Cardiac fibroblast (primary cell): ENCODE measurements at places on chromosomes 1 and 21.
A peak's percentile ranks its signal among the peaks of the same experiment; 100 is the strongest.

DNA sequence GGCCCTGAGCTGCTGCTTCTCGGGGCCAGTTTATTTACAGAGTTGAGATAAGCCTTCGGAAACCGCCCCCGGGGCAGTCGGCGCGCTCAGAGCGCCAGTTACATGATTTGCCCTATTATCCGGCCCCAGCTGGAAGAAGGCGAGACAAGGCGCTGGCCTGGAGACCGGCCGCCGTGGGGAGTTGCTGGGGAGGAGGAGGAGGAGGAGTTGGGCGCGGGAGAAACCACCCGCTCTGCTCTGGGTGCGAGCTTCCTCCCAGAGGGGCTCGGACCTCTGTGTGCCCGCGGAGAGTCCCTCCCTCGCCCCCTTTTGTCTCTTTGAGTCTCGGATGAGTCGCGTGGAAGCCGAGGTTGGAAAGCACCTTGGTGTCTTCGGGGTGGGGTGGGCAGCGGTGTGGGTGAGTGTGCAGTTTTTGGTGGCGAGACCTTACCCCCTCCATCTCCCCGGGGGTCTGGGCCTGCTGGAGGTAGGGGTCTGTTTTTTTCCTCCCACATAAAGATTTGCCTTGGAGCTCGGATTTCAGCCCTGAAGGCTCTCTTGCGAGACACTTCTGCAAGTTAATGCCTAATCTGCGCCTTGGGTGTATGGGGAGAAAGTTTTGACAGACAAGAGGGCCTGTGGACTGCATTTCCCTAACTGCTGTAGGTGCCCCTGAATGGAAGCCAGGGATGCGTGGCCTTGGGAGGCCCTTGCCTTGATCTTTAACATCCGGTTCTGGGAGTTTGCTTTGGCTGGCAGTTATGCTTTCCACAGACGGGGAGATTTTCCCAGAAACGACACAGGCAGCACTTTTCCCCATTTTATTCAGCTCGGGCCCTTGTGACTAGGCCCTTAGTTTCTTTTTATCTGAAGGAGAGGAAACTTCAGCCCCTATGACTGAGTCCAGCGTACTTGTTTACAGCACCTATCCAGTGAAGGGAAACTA is 80.0 kb downstream of the NDUFS5 start:
- DNase-seq: peak; percentile 72

DNA sequence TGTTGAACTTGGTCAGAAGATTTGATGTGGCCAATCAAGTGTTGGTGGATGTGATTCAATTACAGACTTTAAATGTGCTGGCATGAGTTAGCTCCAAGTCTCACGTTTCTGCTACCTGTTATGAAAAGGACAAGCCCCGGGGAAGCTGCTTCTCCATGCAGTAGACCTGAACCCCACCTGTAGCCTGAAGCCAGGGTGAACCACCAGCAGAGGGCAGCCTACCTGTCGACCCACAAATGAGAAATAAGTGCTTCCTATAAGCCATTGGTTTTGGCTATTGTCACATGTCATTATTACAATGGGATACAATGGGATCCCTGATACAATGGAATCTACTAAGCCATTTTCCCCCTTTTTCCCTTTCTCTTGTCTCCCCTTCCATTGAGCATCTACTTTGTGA is 230.2 kb downstream of the PRDM2 start:
- DNase-seq: peak; percentile 28

DNA sequence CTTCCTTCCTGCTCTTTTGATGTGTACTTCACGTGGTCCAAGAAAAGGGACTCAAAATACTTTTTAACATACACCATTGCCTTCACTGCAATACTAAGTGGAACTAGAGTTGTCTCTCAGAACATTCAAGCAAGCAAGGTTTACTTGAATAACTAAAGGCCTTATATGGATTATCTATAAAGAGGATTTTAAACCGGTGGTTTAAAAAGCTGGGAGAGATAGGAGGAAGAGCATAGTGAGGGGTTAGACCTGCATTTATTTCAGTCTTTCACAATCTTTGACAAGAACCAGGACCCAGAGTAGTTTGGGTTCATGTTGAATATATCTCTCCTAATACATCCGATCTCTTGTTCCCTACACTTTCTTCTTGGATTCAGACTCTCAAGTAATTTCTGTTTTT is 6.9 kb downstream of the S1PR1 start:
- no peak for DNase-seq

GRCh38 chr1:42767510-42768000 is 506 bp downstream of the C1orf50 start:
- peak; percentile 18 for DNase-seq

DNA sequence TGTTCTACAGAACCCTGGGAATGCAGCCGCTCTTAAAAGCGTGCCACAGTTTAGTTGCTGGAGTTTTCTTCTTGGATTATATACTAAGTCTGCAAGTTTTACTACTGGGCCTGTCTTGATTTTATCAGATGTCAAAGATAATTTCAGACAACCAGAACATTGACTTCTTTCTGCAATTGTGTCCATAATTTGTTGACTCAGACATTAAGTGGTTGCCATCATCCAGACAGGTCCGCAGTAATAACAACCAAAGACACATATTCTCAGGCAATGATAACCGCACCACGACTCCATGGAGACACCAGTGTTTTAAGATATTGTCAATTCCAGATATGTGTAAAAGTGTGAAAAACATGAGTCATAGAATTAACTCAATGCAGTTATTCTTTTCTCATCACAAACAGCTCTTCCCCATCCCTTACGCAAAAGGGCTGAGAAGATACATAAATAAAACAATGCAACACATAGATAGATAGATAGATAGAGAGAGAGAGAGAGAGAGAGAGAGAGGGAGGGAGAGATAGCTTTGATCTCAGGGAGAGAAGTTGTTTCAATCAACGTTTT is 90.4 kb upstream of the FMN2 start:
- DNase-seq: no peak

DNA sequence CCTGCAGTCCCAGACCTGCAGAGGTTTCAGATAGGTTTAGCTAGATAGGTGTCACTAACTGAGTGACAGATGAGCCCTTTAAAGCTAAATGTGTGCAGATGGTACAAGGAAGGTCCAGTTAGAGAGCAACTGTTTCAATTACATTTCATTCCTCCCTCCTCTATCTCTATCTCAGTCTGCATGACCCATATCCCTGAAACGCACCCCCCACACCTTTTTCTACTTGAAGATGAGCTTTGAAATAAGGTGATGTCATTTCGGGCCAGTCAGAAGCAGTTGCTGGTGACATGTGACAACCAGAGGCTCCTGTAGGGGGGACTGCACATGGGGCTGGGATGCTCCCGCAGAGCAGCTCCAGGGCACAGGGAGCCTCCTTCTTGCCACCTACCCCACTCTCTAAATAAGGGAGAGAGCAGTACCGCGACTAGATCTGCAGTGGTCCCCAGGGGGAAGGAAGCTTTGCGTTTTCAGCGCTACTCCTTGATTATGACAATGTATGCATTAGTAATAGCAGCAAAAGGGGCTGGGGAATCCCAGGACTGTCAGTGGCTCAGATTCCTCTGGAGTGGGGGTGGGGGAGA is 4.3 kb downstream of the ATP8B2 start:
- DNase-seq: no peak

GRCh38 chr1:230271300-230272035 is 154.7 kb downstream of the PGBD5 start:
- no peak for DNase-seq

- DNase-seq: peak; percentile 35
These were observed 10.1 kb upstream of the SERTAD4 start for GRCh38 chr1:210222340-210223006.

DNA sequence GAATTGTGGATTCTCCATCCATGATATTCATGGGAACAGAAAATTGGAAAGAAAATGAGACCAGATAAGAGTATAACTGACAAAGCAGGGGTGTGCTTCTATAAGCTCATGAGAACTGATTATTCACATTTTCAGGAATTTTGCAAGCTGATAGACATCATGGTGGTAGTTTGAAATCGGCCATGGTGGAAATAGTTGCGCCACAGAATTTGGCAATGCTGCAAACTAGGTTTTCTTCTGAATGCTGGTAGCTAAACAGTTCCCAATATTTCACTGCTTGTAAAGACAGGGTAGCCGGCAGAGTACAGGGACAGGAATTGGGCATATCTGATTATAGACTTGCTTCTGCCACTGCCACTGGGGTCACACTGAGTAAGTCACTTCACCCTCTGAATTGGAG is 151.1 kb downstream of the PLXNA2 start:
- no peak for DNase-seq

- DNase-seq: no peak
These were observed 101.2 kb downstream of the PRDM2 start for GRCh38 chr1:13801232-13801631.

DNA sequence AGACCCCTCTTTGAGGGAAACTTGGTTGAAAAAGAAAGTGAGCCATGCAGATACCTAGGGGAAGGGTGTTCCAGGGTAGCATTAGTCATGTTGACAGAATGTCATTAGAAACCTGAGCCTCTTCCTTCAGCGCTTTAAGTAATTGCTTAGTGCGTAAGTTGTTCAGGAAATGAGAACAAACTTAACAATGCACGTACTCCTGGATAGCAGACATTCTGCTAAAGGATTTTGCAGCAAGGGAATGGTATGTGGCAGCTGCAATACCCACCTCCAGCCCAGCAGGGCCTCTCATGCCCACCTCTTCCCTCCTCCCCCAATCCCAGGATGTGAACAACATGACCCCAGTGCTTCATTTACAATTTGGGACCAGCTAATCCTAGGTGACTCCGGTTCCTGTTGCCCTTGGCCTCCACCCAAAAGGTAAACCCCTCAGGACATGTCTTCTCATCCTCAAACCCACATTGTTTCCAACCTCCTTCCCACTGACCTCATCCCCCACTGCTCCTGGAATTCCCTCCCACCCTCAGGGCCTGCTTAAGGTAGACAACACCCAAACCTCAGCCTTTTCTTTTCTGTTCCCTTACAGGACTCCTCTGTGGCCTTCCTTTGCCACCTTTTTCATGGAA is 98.0 kb upstream of the BCAR3 start:
- peak; percentile 82 for DNase-seq

DNA sequence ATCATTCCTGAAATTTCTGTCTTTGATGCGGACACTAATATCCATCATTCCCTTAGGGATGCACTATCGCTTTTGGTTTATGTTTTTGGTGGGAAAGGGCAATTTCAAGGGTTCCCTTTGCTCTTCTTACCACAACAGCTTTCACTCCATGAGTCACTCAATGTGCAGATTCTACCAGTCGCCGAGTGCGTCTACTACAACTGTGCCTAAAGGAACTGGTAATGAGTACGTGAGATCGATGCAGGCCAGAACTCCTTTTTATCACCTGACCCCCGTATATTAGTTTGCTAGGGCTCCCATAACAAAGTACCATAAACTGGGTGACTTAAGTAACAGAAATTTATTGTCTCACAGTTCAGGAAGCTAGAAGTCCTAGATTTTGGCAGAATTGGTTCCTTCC is 27.5 kb upstream of the TMEM54 start:
- no peak for DNase-seq

- DNase-seq: no peak
These were observed 18.5 kb downstream of the CHAF1B start for GRCh38 chr21:36403713-36404112.

GRCh38 chr1:173362543-173362942 is 114.6 kb upstream of the PRDX6 start:
- DNase-seq: no peak

- DNase-seq: no peak
These were observed 5.6 kb downstream of the DNAI4 start for GRCh38 chr1:66919063-66919462.

DNA sequence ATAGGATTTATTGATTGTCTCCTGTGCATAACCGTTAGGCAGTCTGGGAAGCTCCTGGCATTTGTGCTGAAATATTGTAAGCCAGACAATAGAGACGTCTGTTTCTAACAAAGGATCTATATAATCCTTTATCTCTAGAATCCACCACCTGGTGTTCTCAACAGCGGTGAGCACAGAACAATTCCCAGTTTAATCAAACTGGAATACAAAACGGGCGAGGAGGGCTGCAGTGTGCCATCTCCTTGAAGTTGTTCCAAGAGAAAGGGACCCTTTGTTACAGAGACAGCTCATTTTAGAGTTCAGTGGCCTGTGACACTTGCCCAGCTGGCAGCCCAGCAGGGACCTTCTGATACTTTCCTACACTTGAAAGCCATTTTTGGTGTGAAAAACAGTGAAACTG is 162.8 kb upstream of the IVNS1ABP start:
- no peak for DNase-seq

DNA sequence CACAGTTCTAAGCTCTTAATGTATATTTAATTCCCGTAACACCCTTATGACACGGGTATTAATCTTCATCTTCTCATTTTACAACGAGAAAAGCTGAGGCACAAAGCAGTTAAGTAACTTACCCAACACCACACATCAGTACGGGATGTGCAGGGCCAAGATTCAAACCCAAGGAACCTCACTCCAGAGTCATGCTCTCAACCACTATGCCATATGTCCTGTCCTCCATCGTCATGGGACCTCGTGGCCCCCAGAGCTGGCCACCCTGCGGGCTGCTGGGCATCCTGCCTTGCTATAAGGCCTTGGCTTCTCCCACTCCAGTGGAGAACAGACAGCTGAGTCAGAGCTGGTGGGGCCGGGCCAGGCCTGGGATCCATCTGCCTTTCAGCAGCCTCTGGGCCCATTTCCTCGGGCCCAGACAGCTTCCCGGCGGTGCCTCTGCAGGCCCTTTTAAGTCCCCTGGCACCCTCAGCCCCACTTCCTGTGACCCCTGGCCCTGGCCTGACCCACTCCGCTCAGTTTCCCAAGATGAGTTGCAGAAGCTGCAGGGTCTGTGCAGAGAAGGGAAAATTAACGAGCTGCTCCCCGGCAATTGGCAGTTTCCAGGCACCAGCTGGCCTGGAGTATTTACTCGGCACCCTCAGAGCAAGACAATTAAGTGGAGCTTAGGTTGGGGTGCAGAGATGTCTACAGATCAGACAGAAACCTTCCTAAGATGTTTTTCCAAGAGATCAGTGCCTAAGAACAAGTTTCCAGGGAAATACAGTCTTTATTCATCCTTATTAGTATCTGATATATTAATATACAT is 98.2 kb downstream of the EPHB2 start:
- DNase-seq: peak; percentile 93

- DNase-seq: no peak
These were observed 122.4 kb downstream of the AKT3 start for GRCh38 chr1:243727503-243728203.

DNA sequence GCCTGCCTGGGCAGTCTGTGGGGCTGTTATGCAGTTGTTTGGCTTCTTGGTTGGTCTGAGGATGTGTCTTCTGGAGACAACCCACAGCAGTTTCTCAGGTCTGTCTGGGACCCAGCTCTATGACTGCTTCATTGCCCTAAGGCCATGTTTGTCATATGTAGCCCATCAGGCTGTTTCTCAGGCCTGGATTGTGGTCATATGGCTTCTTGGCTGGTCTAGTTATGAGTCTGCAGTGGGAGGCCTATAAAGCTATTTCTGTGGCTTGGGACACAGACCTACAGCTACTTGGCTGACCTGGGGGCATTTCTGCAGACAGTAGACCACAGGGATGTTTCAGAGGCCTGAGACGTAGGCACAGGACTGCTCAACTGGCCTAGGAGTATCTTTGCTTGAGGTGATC is 41.5 kb downstream of the CHIA start:
- no peak for DNase-seq

- DNase-seq: no peak
These were observed 18.5 kb upstream of the TBX15 start for GRCh38 chr1:119006406-119007279.

DNA sequence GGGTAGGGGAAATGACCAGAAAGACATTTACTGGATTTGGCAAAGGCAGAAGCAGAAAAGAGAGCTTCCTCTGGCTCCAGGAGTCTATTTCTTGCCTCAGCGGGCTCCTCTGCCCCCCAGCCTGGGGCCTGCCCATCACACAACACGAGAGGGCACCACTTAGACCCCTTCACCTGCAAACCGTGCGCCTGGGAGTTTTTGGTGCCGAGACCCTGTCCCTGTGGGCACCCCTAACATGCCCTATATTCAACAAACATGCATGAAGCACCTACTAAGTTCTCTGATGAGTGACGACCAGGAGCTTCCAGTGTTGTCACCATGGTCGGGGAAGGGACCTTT is 18.8 kb downstream of the IL6R start:
- no peak for DNase-seq
